ENCODE measurements at places on chromosomes 6 and 20.

- DNase-seq: no peak
Measured at GRCh38 chr20:21020659-21021471, 85.3 kb downstream of the LINC00237 start.

- DNase-seq: peak; percentile 58
Measured at GRCh38 chr6:33147807-33148666, 44.2 kb downstream of the COL11A2 start.

GRCh38 chr6:161128680-161129196, 137.2 kb downstream of the MAP3K4 start:
- peak; percentile 98 for DNase-seq

DNA sequence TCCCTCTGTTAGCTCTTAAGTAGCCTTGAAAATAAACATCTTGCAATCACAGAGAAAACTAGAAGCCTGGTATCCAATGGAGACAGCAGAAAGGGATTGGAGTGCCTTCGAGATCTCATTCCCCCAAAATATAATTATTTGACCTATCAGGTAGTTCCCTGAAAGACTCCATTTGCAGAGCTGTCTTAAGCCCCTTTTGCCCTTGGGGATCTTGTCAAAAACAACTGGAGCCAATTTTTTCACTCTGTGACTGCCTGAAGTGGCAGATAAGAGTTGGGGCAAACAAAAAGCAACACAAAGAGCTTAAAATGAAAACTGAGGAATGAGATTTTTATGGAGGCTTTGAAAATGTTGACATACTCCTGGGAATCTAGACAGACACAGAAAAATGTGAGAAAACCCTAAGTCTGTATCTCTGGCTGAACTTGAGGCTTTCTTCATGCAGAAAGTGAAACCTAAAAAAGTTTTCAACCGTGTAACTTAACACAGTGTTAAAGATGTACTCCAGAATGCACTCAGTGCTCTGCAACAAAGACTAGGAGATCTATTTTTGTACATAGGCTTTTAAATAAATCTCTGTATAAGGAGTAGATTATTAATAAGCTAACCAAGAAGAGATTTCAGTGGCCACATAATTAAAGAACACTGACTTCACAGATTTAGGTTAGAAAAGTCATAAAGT, 971.1 kb upstream of the MAN1A1 start:
- DNase-seq: no peak

DNA sequence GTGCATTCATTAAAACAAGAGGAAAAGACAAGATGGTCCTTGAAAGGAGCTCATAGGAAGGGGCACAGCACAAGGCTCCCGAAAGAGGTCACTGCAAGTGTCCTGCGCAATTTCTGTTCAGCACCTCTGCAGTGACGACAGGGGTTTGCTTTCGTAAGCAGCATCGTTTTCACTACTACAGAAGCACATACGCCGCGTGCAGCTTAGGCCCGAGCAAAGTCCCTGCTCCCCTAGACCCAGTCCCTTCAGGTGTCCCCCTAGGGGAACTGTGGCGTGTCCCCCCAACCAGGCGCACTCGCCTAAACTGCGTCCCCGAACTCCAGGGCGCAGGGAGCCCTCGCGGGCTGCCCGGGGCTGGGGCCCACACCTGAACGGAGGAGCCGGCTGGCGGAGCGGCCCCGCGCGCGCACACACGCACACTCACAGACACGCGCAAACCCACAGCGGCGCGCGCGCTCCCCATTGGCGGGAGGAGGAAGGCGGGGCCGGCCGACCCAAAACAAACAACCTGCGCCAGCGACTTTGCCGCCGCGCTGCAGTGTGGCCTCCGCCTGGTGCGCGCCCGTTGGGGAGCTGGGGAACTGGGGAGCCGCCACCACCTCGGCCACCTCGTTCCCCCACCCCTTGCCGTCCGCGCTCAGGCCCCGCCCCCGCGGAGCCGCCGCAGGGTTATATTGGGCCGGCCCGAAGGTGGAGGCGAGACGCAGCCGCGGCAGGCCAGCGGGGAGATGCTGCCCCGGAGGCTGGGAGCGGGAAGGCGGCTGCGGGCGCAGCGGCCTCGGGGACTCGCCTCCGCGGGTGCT, at the start of gene FOXQ1:
FOXQ1 (plus strand) TSS at position 699 of the 803 bp plus-strand sequence. CDS start 607 bp downstream, outside the sequence.
- DNase-seq: peak; percentile 40

GRCh38 chr20:1735417-1736089, 78.0 kb upstream of the SIRPG start:
- DNase-seq: no peak

DNA sequence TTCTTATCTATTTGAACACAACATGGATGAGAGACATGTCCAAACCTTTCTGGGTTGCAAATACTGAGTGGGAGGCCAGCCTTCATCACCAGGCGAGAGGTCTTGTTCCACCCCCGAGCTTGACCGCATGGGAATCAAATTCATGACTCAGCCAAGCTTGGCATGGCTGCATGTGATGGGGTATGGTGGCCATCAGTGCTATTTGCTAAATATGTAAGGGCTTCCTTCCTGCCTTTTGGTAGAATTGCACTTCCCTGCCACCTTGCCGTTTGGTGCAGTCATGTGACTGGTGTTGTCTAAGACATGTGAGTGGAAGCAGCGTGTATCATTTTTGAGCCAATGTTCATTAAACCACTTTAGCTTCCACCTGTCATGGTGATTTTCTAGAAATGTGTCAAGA, 508.9 kb upstream of the SULF2 start:
- peak; percentile 39 for DNase-seq

GRCh38 chr6:84052204-84052882, 18.8 kb downstream of the MRAP2 start:
- peak; percentile 50 for DNase-seq

GRCh38 chr6:41587131-41587879, 41.1 kb downstream of the FOXP4 start:
- DNase-seq: no peak

DNA sequence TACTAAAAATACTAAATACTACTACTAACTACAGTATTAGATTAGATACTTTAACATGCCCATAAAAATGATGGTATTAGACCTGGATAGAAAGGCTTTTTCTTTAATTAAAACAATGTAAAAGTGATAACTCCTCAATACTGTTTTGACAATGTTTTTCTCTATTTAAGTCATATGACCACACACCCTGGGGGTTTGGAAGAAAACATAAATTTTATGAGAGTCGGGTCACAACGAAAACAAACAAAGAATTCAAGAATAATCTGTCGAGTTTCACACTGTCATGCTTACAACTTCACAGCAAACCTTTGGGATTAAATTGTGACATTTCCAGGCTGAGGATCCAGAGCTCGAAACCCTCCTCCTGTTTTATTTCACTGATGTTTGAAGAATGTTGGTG, 107.4 kb upstream of the SOX4 start:
- DNase-seq: no peak

DNA sequence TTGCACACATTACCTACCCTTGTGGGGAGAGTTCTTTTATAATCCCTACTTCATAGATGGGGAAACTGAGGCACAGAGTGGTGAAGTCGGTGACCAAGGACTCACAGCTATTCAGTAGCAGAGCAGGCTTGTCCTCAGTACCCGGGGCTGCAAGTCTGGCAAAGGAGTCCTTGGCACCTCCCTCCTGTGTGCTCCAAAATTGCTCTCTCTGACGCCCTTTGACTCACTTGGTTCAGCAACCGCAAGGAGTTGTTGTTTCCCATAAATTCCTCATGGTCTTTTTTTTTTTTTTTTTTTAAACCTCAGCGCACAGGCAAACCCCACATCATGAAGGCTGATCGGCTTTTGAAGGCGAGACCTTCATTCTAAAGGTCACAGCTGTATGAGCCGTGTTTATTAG, 143.2 kb downstream of the CEBPB start:
- peak; percentile 92 for DNase-seq

Measured in IMR-90 (cell line).